ENCODE measurements at places on chromosomes 1 and 21.

GRCh38 chr1:23555986-23556634, 3.2 kb downstream of the ID3 start:
- no peak for DNase-seq

GRCh38 chr1:5404412-5405203, 587.6 kb downstream of the NPHP4 start:
- no peak for DNase-seq

DNA sequence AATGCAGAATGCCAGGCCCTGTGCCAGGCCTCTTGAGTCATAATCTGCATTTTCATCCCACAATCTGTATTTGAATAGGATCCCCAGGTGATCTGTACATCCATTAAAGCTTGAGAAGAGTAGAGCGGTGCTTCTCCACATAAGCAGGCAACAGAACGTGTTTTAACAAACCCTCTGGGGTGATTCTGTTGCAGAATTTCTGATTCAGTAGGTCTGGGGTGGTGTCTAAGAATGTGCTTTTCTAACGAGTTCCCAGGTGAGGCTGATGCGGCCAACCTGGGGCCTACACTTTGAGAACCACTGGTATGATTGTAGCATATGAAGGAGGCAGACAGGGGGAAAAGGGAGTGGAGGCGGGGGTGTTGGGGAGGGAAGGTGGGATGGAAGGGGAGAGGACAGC, 78.4 kb upstream of the POU3F1 start:
- DNase-seq: no peak

GRCh38 chr1:41766041-41766440, 152.7 kb downstream of the HIVEP3 start:
- DNase-seq: no peak

DNA sequence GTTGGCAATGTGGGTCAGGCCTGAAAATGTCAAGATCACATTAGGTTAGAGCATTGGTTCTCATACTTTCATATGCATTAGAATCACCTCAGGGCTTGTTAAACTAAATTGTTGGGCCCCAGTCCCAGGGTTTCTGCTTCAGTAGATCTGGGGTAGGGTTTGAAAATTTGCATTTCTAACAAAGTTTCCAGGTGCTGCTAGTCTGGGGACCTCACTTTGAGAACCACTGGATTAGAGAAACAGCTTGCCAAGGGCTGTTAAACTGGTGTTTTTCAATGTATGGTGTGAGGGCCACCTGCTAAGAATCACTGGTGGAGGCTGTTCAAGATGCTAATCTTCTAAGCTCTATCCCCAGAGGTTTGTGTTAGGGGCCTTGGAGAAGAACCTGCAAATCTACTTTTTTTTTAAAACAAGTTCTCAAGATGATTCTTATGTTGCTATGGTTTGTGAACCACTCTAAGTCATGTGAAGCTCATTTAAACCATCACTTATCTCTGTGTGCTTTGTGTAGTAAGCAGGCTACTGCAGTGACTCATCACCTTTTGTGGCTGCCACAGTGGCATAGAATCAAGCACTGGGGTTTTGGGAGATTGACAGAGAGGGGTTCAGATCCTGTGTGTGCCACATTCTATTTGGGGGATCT, 152.2 kb downstream of the S1PR1 start:
- DNase-seq: no peak

GRCh38 chr1:21494196-21494595, 15.0 kb upstream of the ALPL start:
- DNase-seq: no peak

DNA sequence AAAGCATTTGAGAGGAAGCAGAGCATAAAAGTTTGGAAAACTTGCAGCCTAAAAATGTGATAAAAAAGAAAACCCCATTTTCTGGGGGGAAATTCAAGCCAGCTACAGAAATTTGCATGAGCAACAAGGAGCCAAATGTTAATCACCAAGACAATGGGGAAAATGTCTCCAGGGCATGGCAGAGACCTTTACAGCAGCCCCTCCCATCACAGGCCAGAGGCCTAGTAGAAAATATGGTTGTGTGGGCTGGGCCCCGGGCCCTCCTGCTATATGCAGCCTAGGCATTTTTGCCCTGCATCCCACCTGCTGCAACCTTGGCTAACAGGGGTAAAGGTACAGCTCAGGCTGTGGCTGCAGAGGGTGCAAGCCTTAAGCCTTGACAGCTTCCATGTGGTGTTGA, 299.6 kb upstream of the NCAM2 start:
- DNase-seq: no peak

DNA sequence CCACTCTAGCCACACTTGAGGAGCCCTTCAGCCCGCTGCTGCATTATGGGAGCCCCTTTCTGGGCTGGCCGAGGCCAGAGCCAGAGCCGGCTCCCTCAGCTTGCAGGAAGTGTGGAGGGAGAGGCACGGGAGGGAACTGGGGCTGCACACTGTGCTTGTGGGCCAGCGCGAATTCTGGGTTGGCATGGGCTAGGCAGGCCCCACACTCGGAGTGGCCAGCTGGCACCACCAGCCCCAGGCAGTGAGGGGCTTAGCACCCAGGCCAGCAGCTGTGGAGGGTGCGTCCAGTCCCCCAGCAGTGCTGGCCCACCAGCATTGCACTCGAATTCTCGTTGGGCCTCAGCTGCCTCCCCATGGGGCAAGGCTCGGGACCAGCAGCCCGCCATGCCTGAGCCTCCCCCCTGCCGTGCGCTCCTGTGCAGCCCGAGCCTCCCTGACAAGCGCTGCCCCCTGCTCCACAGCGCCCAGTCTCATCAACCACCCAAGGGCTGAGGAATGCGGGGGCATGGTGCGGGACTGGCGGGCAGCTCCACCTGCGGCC, 785.9 kb upstream of the TPTE start:
- DNase-seq: no peak

- DNase-seq: no peak
Observed at GRCh38 chr1:15348648-15349047, 61.0 kb upstream of the EFHD2 start.

DNA sequence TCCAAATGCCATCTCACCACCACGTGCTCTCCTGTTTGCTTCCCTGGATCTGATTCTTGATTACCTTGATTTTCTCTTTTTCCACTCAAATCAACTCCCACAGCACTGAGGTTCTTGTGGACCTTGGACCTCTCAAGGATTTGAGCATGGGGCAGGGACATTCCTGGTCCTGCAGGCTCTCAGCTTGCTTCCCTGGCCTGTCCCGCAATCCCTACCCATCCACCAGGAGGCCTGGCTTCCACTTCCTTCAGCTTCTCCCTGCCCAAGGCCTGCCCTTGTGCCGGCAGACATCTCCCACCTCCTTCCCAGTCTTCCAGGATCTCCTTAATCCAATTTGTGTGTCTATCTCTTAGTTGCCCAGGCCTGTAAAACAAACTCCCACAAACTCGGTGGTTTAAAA, 21.6 kb downstream of the PLA2G2A start:
- DNase-seq: no peak

- DNase-seq: no peak
Observed at GRCh38 chr1:15799004-15799867, 8.2 kb downstream of the UQCRHL start.

DNA sequence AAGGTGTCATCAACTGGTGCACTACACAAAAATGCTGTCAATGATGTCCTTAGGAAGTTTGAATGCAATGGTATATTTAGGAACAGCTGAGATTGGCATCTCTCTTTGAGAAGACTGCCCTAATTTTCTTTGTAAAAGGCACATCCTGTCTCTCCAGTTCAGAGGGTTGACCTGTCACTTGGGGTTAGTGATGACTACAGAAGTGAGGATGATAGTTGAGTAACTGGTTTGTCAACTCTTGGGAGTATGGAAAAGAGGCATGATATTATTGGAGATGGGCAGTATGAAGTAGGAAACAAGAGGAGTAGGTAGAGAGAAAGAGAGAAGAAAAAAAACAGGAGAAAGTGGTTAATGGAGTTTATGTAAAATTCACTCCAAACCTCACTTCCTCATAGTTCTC, 40.4 kb upstream of the PIGC start:
- DNase-seq: no peak

DNA sequence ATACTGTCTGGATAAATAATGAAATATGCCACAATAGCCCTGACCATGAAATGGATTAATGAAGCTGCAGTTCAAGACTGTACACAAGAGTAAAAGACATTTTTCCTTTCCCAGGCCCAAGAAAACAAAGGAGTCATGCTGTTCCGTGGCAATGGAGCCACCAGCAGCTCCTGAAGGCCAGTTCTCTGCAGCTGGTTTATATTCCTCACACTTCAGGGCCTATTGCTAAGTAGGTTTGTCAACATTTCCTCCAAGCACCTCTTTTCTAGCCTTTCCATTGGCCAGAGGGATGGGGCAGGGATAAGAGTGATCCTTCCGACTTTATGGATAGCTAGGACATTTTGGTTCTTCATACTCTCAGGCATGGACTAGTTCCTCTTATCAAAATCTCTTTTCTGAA, 24.2 kb upstream of the RGL1 start:
- no peak for DNase-seq

GRCh38 chr21:15706696-15707095, 23.1 kb upstream of the USP25 start:
- no peak for DNase-seq

- DNase-seq: no peak
Observed at GRCh38 chr1:116001739-116002487, 25.6 kb downstream of the SLC22A15 start.

DNA sequence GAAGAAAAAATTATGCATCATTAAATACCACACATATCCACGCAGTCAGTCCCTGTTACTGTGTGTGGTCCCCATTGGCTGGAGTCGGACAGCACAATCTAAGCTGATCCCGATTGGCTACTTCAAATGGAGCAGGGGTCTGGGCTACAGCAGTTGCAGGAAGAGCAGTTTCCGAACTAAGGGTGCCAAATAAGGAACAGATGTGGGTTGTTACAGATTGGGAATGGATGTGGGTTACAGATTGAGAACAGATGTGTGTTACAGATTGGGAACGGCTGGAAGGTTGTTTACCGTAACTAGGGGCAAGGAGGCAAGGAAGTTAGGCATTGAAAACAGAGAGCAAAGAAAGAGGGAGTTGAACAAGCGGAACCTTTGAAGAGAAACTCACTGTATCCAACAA, 19.9 kb downstream of the OR2L13 start:
- DNase-seq: no peak

DNA sequence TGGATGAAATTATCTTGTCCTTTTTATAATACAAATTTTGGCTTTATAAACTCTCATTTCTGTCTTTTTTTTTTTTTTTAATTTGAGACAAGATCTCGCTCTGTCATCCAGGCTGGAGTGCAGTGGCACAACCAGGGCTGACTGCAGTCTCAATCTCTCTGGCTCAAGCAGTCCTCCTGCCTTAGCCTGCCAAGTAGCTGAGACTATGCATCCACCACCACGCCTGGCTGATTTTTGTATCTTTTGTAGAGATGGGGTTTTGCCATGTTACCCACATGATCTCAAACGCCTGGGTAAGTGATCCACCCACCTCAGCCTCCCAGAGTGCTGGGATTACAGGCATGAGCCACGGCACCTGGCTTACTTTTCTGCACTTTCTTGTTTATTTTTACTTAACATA, 7.5 kb downstream of the TOR1AIP1 start:
- no peak for DNase-seq

DNA sequence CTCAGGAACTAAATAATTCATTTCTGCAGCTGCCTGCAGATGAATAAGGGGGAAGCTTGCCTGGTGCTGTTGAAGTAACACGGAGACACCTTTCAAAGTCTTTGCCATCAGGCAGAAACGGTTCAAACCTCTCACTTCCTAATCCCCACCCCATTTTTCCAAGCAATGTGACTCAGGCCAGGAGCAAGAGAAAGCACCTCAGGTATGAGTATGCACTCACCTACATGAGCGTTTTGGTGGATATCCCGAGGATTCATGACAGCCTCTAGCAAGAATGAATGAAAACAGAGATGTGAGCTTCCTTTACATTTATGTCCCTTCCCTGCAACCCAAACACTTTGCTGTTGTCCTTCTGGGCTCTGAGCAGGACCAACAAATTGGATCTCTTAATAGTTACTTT, 63.4 kb upstream of the LAX1 start:
- no peak for DNase-seq

DNA sequence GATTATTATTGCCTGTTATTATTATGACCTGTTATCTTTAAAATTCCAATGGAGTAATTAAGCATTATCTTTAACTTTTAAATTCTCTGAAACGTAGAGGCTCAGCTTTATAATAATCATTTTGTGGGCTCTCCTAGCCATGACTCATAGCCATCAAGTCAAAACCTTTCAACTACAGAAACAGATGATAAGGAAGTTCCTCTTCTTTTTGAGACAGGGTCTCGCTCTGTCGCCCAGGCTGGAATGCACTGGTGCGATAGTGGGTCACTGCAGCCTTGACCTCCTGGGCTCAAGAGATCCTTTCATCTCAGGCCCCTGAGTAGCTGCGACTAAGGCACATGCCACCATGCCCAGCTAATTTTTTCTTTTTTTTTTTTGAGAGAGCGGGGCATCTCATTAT, 43.5 kb downstream of the CHML start:
- no peak for DNase-seq

All from NCI-H1436 treated with DMSO at 0.1 percent for 48 hours (cell line).